ENCODE measurements at places on chromosomes 3 and 15. TPM values are rescaled to one million over a fixed set of nuclear protein-coding genes. Genes with fewer than 3 reads are reported as not detected.

The UNC45A gene
- 64.5 TPM for polyA plus RNA-seq

- no peak for DNase-seq
Observed at GRCh38 chr3:193095366-193095765, 145.7 kb upstream of the PLAAT1 start.

DNA sequence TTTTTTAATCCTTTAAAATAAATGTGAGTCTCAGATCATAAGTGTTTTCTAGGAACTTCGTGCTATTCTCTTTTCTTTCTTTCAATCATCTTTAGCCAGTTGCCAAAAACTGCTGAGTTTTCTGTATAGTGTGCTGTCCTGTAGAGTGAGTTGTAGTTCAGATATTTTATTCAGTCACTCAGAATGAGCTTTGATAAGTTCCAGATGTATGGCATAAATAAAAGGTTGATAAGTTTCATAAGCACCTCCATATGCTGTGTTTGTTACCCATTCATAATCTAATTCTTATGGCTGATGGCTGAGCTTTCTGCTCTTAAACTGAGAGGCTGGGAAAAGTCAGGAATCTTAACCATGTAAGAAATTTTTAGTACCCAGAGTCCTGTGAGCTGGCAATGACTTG is 59.3 kb upstream of the COL6A6 start:
- DNase-seq, result no peak

- DNase-seq, result peak; percentile 30
Observed at GRCh38 chr15:69088300-69088965, 72.0 kb upstream of the GLCE start.

DNA sequence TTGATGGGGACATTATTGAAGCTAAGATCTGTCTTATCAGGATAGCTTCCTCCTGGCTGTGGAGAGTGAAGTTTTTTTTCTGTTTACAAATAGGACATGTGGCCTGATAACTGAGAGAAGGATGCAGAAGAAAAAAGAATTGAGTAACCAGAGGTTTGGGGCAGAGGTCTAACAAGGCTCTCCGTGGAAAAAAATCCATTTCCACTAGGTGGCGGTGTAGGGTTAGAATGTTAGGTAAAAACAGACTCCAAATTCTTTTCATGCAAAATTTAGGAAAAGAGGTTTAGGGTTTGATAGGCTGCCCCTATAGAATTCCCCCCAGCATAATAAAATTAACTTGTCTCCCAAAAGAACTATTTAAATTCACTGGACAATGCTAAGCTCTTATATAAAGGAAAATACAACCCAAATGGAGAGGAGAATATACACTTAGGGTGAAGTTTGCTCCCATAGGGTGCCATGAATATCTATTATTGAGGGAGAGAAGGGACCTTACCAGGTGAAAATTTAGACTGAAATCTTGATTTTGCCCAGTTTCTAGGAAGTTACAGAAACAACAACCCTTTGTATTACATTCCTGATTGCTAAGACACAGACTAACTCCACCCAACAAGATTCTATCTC is 1560.4 kb downstream of the OTOL1 start:
- DNase-seq, result peak; percentile 5

GRCh38 chr15:96119734-96120133 is 210.8 kb upstream of the NR2F2 start:
- DNase-seq, result no peak

All from mammary epithelial cell (primary cell).